ENCODE measurements at places on chromosomes 3 and 15.

GRCh38 chr3:65098400-65098799 lies 410.6 kb upstream of the ADAMTS9 start:
- DNase-seq = no peak

DNA sequence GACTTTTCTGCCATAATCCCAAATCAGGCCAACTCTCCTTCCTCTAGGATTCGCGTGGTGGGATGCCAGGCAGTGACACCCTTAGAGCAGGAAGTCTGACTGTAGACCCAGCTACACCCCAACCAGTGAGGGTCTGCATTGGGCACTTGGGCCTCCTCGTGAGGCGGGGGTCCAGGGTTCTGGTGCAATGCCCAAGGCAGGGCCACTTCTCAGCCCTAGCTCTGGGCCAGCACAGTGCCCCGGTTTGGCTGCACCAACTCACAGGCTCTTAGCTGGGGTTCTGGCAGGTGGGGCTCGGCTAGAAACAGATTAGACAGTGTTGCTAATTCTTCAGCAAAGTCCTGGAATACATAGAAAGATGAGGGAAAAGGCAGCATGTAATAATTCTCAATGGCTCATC lies 12.7 kb downstream of the CDAN1 start:
- no peak for DNase-seq

DNA sequence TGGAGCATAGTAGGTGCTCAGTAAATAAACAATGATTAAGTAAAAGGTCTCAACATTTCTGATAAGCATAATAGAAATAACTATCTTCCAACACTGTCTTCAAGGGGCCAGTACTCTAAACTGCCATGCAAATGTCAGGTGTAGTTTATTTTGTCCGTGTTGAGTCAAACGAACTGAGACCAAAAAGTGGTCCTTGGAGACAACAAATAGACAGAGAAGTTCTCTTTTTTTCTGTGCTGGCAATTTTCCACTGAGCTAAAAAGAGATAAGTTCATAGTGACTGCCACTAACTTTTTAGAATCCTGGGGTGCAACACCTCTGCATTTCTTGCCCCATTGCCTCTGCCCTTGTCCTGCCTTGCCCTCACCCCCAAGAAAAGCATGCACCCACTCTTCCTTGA lies 14.7 kb upstream of the MBNL1 start:
- DNase-seq = no peak

- no peak for DNase-seq
These were observed 373.0 kb upstream of the PROK2 start for GRCh38 chr3:72157748-72158638.

DNA sequence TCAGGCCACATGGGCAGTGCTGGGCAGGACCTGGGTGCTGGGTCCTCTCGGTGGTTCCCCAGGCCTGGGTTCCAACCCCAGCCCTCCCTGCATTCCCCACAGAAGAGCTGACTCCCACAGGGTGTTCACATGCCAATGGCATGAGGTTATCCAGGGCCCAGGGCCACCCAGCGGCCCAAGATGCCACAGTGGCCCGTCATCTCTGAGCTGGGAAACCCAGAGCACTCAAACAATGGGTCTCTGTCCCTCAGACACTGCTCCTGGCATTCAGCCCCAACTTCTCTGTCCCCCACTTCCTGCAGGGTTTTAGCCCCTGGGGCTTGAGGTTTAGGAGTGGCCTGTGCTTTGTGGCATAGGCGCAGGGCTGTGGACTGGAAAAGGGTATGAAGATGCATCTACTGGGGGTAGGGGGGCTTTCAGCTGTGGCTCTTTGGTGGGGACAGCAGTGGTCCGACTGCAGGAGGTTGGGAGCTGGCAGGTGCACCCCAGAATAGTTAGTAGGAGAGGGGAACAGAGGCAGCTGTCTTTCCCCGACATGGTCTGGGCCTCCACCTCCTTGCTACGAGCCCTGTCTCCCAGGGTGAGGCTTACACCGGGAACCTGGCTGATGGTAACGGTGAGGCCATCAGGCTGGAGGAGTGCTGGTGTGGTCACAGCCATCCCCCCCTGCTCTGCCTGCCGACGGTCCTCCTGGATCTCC lies 1.7 kb downstream of the CCDC9B start:
- no peak for DNase-seq

DNA sequence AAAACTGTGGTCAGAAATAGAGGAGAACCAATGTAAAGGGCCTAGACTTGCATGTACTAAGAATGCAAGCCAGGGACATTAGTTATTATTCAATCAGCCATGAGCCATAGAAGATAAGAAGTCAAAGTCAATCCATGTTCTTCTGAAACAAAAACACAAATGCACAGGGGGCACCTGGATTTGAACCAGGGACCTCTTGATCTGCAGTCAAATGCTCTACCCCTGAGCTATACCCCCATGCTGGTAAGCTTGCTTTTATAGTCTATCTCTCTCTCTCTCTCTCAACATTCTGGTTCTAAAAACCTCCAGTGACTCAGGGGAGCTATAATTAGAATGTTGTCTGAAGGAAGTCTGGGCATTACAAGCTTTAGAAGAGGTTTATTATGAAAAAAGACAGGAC lies 85.6 kb upstream of the ACP3 start:
- DNase-seq = no peak

GRCh38 chr15:91572110-91572509 lies 281.4 kb upstream of the SLCO3A1 start:
- DNase-seq = no peak

- DNase-seq = no peak
These were observed 74.7 kb downstream of the DZIP3 start for GRCh38 chr3:108664266-108664665.

GRCh38 chr15:29115093-29115991 lies 154.3 kb downstream of the NSMCE3 start:
- DNase-seq = peak; percentile 35

- DNase-seq = no peak
These were observed 300.0 kb upstream of the CTNNB1 start for GRCh38 chr3:40899286-40899712.

DNA sequence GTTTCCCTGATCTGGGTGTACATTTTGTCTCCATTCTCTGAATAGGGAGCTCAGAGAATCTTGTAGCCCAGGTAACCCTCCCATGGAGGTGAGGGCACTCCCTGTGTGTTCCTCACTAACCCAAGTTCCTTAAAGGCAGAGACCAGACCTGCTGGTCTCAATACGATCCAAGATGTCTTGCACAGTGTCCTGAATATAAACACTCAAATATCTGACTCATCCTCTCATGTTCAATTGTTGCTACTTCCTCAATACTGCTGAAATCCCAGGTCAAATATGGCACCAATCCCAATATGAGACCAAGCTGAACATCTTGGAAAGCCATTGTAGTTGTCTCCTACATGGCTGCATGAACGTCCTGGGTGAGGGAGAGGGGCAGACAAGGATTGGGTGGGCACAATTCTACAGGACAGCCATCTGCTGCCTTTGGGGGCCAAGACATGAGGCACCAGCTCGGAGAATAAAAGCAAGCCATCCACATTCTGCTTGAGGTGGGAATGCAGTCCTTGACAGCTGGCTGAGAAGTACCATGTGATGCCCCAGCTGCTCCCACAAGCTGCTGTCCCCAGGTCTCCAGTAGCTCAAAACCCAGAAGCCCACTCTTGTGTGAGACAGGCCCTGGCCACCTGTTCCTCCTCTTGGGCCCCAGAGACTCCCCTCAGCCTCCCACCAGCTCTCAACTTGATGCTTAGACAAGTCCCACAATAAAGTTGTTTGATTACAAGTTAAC lies 18.2 kb downstream of the TBC1D2B start:
- DNase-seq = no peak

DNA sequence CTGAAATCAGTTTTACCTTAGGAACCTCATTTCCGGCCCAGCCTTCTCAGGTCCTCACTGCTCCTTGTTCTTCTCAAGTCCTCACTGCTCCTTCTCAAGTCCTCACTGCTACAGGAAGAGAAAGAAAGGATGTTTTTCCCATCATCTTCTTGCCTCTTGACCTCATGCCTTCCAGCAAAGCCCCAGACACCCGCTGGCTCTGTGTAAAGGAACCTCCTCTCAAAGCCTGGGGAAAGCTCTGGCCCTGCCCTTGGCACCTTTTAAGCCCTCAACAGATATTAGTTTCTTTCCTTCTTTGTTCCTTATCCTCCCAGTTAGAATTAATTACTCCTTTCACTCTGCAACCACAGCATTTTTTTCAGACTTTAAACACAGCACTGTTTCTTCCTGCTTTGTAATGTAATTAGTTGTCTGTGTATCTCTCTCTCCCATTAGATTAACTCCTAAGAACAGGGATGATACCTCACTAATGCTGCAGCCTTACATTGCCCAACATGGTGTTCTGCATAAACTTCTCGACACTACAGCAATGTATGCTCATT lies 4.0 kb upstream of the WDR49 start:
- DNase-seq = no peak

- DNase-seq = no peak
These were observed 214.1 kb downstream of the NECTIN3 start for GRCh38 chr3:111285694-111286093.

DNA sequence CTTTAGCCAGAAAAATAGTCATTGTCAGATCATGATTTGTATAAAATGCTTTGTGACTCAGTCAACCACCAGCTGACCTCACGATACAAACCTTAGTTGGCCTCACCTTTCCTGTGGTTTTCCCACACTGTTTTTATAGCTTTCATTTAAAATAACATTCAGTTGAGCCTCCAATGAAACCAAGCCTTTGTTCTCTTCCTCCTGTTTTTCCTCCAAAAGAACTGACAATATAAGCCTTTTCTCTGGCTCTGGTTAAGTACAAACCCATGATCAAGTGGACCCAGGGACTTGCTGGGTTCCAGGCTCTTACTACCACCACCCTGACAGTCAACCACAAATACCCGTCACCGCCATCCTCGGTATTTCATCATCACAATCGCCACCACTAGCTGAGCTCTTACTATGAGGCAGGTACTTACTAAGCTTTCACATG lies 81.7 kb downstream of the TAMM41 start:
- DNase-seq = peak; percentile 12

DNA sequence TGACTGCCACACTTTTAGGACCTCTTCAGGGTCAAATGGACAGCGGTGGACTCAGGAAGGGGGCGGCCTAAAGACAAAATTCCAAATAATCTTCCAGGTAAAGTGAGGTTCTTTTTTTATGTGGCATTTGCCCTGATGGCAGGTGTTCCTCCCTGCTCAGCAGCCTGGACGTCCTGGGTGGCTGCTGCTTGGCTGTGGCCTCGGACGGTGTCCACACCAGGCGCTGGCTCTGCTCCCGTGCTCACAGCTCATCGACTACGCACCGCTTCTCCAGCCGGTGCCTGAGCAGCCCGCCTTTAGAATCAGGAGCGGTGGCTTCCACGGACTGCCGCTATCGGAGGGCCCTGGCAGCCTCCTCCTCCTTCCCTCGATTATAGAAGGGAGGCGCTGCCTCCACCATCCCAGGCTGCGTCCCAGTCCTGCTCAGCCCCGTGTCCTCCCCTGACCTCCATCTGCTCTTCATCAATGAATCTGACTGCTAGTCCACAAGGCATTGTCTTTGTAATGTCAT lies 41.9 kb downstream of the PCSK6 start:
- no peak for DNase-seq

GRCh38 chr3:71243229-71243628 lies 340.3 kb downstream of the FOXP1 start:
- DNase-seq = no peak
